Foreskin fibroblast (primary cell): ENCODE measurements at places on chromosomes 7 and 10.

GRCh38 chr7:31126976-31127375 is 74.9 kb downstream of the ADCYAP1R1 start:
- peak; percentile 51 for DNase-seq

GRCh38 chr10:132390170-132390920 is 6.7 kb upstream of the PWWP2B start:
- DNase-seq = peak; percentile 50

GRCh38 chr10:4315551-4315950 is 510.5 kb upstream of the AKR1E2 start:
- peak; percentile 81 for DNase-seq

DNA sequence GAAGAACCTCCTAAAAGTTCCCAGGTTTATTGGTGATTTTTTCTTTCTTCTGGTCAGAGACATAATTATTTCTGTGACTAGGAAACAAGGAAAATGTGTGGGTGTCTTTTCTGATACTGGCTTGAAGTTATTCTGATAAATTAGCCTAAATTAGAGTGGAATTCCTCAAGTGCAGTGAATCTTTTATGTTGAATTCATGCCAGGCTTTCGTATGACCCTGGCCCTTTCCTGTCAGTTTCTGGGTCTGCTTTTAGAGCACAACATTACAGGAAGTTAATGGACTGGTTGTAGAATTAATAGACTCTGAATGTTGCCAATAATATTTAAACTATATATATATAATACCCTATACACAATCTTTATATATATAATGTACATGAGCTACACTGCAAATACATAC is 230.6 kb upstream of the KIAA1217 start:
- DNase-seq = no peak

GRCh38 chr7:112395893-112396292 is 54.4 kb upstream of the IFRD1 start:
- no peak for DNase-seq

GRCh38 chr7:106285855-106286492 is 1.2 kb upstream of the NAMPT start:
- DNase-seq = peak; percentile 29

GRCh38 chr7:146661435-146661834 is 544.8 kb downstream of the CNTNAP2 start:
- DNase-seq = no peak

DNA sequence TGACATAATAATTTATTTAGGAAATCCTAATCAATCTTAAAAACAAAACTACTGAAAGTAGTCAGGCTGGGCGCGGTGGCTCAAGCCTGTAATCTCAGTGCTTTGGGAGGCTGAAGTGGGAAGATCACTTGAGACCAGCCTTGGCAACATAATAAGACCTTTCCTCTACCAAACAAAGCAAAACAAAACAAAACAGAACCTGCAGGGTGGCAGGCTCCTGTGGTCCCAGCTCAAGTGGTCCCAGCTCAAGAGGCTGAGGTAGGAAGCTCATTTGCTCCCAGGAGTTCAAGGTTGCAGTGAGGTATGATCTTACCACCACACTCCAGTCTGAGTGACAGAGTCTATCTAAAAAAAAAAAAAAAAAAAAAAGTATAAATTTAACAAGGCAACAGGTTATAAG is 748.0 kb downstream of the CNTNAP2 start:
- DNase-seq = no peak

DNA sequence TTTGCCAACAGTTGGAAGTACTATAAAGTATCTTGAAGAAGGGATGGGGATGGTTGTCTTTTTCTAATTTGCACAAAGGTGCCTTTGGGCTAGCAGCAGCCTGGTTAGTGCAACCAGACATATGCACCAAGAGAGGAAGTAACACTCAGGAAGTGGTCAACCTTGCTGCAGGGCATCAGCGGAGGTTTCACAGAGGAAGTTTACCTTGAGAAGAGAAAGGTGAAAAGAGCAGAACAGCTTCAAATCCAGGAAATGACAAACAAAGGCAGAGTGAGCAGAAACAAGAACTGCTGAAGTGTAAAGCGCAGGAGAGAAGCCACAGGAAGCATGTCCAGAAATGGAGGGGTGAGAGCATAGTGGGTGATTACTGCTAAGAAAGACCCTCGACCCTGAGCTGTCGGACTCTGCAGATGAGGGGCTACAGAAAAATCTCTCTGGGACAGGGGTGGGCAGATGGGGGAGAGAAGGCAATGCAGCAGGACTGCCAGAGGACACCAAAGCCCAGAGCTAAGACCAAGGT is 66.9 kb downstream of the STK17A start:
- no peak for DNase-seq

DNA sequence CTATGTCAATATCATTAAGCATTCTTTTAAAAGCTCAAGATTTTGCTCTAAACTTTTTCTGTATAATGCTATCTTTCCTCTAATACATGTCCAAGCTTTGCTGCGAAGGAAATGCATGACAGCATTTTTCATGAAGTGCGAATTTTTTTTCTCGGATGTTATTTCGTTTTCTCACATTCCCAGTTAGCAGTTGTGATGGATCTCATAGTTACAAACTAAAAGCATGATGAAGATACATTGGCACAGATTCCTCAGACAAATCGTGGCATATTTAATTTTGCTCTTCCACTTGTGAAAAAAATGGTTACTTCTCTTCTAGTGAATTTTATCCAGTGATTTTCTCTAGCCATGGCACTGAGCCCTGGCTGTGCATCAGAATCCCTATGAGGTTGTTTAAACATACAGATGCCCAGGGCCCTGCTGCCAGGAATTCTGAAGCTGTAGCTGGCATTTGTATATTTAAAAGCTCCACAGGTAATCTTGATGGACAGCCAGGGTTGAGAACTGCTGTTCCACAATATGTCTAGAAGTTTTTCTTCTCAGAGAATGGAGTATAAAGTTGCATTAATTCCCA is 299.8 kb upstream of the NEBL start:
- DNase-seq = no peak

GRCh38 chr10:8033812-8034465 is 20.5 kb upstream of the GATA3 start:
- DNase-seq = no peak

GRCh38 chr10:20100171-20100570 is 283.9 kb downstream of the PLXDC2 start:
- no peak for DNase-seq

DNA sequence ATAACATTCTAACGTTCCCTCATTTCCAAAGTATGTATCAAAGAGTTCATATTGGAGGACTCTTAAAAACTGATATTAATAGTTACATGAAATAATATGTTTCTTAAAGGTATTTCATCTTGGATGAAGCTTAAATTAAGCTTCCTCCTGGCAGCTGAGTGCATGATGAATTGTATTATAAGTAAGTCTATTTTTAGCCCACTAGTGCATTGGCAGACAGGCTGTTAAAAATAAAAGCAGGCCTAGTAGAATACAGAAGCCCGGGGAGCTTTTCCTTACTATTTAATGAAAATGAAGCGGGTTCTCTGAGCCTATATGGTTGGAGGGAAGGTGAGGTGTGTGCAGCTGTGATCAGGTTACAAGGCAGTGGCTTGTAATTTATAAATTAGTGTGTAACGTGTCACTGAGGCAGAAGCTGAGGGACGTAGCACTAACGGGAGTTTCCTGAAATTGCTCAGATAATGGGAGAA is 130.7 kb upstream of the KMT2E start:
- no peak for DNase-seq

DNA sequence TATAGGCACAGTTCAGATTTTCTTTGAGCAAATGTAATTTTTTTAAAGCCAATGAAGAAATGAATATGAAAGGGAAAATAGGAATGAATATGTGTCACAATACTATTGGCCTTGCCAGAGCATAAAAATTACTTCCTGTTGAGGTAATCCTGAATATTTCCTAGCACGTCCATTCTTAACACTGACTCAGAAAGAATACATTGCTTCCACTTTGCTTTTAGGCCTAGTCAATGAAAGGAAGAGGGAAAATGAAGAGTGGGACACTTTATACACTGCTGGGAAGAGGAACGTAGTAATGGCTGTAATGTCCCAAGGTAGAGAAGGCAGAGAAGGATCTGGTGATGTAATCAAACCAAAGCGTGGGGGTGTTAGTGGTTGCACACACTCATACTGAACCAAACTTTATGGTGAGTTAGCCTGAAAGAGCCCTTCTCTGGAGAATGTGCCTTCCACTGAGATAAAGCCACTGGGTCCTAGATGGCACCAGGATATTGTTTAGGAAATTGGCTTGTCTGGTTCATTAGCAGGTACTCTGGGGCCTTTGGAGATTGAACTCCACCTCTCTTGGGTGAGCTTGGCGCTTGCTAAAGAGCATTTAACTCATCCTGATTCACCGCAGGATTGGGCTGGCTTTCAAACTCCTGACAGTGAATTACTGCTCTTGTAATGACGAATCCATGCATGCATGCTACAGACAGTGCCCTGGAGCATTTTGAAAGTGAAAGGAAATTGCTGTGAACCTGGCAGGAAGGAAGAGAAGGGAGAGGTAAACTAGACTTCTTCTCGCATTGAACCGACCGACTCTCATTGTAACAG is 254.9 kb downstream of the KIAA1217 start:
- DNase-seq = peak; percentile 64

DNA sequence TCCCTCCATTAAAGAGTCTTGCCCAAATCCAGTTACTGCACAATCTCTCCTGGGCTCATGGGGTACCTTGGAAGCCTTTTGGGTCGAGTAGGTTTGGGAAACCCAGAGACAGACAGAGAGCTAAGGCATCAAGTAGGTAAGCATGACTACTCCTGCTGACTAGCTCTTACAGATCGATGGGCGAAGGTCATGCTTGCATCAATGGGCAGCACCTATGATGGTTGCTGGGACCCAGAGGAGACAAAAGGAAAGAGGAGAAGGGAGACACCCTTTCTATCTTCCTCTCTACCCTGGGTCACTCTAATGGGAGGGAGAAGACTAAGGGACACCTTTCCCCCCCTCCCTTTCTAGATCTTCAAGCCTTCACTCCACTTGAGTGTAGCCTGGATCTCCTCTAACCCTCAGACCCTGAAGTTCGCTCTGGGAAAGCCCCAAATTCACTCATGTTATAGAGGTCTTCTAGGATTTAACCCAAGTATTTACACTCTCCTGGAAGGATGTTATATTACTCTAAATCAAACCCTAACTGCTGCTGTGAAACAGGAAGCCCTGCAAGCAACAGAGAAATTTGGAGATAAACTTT is 31.6 kb upstream of the ZNF746 start:
- DNase-seq = no peak
